Cardiac fibroblast (primary cell): ENCODE measurements at places on chromosomes 7 and 10.

DNA sequence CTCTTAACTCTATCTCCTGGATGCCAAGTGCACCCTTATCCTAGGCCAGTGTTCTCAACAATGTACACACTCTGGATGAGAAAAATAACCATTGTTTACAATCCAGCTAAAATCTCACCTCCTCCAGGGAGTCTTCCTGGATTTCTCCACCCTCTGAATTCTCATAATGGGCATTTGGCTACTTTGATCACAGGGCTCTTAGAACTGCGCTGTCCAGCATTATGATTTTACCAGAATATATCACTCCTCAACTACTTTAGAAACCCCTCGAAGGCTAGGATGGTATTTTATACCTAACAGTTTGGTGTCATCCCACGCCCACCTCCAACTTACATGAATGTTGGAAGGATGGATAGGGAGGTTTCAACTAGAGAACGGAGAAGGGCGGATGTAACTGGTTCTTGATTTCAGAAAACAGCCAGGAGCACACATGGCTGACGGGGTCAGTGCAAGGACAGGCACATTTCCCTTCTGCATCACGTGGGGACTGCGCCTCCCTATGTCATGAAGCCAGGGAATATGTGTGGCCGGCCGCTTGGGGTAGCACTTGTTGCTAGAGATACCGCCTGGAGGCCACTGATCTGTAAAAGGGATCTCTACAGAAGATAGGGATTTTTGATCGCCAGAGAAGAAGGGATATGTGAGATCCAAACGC lies 1.2 kb upstream of the ATP6V0E2 start:
- peak; percentile 80 for DNase-seq

DNA sequence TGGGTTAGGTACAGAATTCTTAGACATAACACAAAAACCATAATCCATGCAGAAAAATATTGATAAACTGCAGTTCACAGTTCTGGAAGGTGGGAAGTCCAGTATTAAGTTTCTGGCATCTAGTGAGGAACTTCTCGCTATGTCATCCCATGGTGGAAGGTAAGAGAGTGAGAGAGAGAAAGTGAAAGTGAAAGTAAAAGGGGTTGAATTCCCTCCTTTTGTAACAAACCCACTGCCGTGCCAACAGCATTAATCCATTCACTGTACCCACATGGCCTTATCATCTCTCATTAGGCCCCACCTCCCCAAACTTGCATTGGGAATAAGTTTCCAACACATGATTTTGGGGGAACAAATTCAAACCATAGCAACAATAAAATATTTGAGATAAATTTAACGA lies 17.1 kb downstream of the ZNF485 start:
- DNase-seq: peak; percentile 10

DNA sequence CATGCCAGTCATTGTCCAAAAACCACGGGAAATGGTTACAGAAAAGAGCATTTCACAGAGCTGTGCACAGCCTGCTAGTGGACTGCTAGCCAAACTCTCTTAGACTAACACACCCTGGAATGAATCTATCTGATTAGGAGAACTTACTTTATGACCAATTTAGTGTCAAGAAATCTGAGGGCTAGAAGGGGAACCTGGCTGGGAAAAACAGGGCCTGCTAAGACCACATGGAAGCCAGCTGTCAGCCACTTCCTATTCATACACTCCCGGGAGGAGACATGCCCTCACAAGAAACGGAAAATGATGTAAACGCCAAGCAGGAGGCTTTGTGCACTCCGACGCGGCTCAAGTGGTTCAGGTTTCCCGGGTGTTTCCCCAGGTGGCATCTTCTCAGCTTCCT lies 54.8 kb downstream of the MPP7 start:
- DNase-seq: peak; percentile 11

DNA sequence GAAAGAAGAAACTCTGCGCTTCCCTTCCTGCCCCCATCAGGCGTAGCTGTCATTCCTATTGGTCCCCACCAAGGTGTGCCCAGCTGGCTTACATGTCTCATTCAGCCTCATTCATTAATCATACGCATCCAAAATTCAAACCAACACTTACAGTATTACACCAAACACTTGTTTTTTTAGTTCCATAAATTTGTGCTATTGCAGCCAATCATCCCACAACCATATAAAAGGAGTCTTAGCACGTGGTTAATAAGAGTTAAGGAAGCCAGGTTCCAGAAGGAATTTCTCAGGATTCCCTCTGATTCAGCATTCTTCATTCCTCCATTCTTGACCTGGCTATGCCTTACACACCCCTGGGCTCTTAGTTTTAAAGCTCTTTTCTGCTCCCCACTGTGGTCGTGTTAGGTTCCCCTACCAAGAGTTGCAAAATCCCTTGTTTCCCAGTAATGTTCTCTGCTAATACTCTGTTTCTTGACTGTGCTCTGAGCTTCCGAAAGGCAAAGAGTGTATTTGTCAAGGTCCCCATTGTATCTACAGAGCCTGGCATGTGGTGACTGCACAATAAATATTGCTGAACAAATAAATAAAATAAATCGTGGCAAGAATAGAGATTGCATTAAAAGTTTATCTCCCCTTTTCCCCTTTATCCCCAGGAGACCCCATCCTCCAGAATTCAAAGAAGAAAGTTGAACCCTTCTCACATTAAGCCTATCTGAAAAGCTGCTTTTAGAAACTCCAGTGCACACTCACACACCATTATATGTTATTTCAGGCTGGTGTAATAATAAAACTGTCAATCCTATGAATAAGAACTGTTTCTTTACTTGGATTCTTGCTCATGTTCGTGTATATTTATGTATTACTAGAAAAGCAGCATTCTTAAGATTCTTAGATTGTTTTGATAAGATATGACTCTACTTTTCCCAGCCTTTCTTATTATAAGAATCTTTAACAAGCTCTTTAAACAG lies 514.4 kb downstream of the INHBA start:
- DNase-seq: peak; percentile 79

DNA sequence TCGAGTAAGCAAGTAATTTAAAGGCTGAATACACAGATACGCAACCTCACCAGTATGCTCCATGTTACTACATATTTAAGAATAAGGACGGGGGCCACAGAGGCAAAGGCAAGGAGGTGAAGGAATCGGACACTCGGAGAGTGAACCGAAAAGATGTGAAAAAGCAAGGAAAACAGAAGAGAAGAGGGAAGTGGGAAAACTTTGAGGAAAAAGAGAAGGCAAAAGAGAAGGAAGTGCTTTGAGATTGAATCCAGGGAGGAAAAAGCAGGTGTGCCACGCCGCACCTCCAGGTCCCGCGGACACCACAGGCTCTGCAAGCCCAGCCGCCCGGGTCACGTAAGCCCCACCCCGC lies 367 bp upstream of the AVL9 start:
- DNase-seq: no peak

DNA sequence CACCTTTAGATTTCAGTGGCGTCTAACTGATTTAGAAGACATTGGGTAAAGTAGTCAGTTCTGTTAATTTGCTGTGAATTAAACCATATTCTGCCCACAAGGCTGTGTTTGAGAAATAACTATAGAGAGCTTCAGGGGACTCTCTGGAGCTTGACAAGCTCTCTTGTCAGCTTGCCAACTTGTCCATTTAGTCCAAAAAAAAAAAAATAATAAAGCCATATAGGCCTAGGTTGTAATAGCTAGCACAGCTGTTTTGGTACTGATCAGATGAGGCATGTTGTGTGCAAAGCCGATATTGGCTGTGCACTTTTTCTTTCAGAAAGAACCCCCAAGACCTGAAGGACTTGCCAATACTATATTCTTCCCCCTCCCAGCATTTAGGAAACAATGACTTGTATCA lies 20.2 kb upstream of the ZNF282 start:
- no peak for DNase-seq

GRCh38 chr10:58326967-58327381 lies 7.8 kb upstream of the UBE2D1 start:
- peak; percentile 63 for DNase-seq

DNA sequence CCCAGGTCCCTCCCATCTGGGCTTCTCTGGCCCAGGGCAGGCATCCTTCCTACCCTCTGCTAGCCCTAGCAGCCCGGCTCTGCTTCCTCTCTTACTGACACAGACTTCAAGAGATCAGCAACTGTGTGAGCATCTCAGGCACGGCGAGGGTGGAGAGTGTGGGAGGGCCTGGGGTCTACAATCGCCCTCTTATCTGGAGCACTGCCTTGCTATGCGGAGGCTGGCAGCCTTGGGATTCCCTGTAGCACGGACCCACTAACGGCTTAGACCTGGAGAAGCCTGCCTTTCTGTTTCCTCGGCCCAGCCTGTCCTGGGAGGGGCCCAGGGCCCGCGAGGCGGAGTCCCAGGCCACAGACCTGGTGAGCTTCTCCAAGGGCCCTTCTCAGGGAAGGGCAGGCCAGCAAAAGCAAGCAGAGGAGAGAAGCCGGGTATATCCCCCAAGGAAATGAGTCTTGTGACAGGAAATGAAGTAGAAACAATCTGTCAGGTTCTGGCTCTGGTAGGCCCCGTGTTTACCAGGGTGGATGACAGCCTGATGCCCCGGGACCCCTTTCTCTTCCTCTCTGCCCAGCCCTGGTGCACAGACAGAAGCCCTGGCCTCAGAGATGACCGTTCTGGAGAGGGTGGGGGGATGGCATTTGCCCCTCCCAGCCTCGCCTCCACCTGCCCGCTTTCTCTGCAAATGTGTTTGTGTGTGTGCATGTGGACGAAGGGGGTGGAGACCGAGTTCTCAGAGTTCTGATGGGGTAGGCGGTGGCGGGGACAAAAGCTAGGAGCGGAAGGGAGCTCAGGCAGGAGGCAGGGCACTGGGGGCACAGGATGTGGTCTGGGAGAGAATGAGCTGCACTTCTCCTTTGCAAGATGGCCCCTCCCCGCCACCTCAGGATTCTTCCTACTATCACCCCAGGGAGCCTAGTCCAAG lies 2.5 kb downstream of the LRCH4 start:
- peak; percentile 85 for DNase-seq
